ENCODE measurements at places on chromosomes 3 and 15. TPM values are rescaled to one million over a fixed set of nuclear protein-coding genes. Genes with fewer than 3 reads are reported as not detected.

SRGAP3 gene
- total RNA-seq = 4.9 TPM

TGM4 gene
- total RNA-seq = not detected

SLC24A5 gene
- total RNA-seq = not detected

PDCD7 gene
- 25.6 TPM for total RNA-seq

VILL gene
- total RNA-seq = 11.6 TPM

CELSR3 gene
- 5.2 TPM for total RNA-seq

TGFBR2 gene
- 34.4 TPM for total RNA-seq

SLC22A14 gene
- total RNA-seq = 0.58 TPM

Measured in kidney epithelial cell (primary cell).